ENCODE measurements at places on chromosomes 12 and 14.
A peak's percentile ranks its signal among the peaks of the same experiment; 100 is the strongest.

DNA sequence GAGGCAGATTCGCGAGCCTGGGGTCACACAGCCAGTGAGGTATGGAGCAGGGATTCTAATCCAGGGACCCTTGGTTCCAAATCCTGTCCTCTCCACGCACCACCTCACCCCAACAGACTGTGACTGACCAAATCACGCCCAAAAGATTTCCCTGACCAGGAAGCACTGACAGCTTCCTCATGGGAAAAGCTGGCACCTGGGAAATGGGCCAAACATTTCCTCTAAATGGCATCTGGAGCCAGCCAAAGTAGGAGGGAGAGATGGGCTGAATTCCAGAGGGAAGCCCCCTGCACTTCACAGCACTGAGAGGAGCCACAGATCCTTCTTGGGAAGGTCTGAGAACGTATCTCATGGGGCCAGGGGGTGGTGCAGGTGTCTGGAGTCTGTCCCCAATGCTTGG lies 28.8 kb downstream of the CCDC92 start:
- no peak for DNase-seq

DNA sequence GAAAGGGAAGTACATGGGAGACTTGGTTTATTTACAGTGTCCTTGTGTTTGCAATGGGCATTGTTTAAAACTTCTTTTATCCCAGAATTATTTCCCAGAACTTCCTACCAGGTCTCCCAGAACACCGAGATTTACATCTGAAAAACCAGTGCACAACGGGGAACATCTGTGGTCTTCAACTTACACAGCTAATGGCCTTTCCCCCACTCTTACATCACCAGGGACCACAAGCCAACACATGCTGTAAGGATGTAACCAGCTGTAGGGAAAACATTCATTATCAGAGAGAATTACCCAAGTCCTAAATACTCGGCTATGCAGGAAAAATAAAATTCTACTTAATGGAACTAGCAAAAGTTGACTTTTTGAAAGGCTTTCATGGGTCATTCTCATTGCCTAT lies 267.6 kb downstream of the DUSP6 start:
- no peak for DNase-seq

DNA sequence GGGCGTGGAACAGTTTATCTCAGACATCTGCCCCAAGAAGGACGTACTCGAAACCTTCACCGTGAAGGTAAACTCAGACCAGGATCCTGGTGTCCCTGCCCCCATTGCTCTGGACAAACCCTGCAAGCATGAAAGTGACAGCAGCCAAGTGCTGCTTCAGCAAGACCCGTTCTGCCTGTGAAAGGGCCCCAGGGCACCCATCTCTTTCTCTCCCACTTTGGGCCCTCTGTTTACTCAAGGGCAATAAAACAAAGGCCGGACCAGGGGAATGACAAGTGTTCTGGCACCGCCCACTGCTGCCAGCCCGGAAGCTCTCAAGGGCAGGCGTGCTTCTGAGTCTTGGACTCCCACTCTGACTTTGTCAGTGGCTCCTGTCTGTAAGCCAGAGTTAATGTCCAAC lies 35.3 kb downstream of the CD9 start:
- DNase-seq, result no peak

- DNase-seq, result peak; percentile 4
Measured at GRCh38 chr12:93442411-93443340, 929 bp upstream of the UBE2N start.

GRCh38 chr12:108066583-108067577 lies 62.2 kb upstream of the WSCD2 start:
- no peak for DNase-seq

- DNase-seq, result no peak
Measured at GRCh38 chr14:65808390-65808789, 395.9 kb downstream of the FUT8 start.

- DNase-seq, result no peak
Measured at GRCh38 chr12:57192920-57193319, 23.7 kb upstream of the NXPH4 start.

GRCh38 chr14:63737582-63738006 lies 9.7 kb upstream of the SGPP1 start:
- DNase-seq, result no peak

GRCh38 chr12:100992194-100992593 lies 197.6 kb downstream of the ANO4 start:
- no peak for DNase-seq

DNA sequence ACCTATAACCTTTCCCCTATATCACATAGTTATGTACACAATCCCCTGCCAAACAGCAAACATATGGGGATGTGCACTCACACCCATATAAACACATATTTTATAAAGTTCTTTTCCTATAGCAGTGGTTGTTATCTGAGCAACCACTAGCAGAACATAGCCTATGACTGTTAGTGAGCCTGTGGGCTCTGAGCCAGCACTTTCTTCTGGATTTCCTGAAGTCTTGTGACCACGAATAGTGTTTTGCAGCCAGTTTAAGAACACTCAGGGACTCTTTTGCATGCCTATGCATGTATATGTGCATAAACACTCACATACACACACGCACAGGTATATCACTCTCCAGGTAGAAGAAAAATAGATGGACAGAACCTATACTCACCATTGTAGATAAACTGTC lies 17.1 kb downstream of the TESPA1 start:
- DNase-seq, result no peak

- no peak for DNase-seq
Measured at GRCh38 chr12:103639983-103640382, 52.9 kb downstream of the STAB2 start.

- DNase-seq, result no peak
Measured at GRCh38 chr14:103019826-103020225, 37.5 kb downstream of the CDC42BPB start.

DNA sequence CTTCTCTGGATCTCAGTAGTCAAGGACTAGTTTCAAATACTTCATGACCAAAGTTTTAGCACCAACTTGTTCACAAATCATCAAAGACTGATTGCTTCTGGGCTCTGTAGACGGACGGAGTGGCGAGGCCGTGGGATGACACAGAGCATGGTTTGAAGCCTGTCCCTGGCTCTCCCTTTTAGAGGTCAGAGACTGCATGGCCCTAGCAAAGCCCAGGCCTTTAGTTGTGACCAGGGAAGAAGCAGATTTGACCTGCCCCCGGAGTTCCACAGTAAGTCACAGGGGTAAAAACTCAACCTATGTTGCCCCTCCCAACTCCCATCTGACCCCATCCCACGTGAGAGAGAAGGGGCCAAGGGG lies 90.4 kb downstream of the SYNE3 start:
- DNase-seq, result no peak

- no peak for DNase-seq
Measured at GRCh38 chr14:104305511-104306449, 167.4 kb downstream of the KIF26A start.

GRCh38 chr12:53561590-53561953 lies 54.3 kb upstream of the NPFF start:
- DNase-seq, result peak; percentile 81

DNA sequence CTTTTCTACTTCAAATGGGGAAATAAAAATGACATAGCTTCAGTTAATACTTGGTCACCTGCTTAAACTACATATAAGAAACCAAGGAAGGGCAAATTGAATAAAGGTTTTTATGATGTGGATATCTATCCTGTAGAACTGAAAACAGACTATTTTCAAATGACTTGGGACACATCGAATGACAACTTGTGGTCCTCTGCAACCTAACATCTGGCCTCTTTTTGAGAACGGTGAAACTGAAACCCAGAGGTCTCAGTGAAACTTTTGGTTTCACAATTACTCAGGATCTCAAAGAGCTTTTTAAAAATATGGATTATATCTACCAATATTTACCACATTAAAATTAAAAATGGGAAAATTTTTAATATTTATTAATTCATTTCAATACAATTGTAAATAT lies 65.2 kb downstream of the PPP2R5E start:
- DNase-seq, result no peak

DNA sequence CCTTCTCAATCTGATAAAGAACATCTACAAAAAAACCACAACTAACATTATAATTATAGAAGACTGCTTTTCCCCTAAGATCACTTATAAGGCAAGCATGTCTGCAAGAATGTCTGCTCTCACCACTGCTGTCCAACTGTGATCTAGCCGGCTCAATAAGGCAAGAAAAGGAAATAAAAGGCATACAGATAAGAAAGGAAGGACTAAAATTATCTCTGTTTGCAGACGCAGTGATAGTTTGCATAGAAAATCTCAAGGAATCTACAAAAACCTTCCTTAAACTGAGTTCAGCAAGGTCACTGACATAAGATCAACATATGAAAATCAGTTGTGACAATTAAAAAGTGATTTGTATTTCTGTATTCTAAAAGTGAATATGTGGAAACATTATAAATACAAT lies 138.0 kb upstream of the EGLN3 start:
- no peak for DNase-seq

DNA sequence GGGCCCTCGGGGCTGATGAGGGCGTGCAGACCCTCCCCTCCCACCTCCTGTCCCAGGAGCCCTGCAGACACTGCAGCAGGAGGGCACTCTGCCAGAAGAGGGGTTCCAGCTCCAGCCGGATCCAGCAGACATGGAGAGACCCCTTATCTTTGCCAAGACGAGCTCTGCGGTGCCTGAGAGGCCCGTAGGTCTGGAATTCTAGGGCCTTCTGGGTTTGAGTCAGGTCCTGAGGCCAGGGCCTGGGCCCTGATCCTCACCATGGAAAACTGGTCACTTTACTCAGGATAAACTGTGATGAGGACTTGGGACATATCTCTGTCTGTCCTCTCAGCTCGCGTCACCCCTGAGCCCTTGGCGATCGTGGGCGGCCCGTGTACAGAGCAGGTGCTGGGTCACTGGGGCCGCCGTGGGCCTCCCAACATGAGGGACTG lies 13.8 kb downstream of the MEG3 start:
- DNase-seq, result no peak

GRCh38 chr14:102154121-102154520 lies 14.4 kb downstream of the WDR20 start:
- no peak for DNase-seq

All from Caki2 (cell line).